Posterior vena cava (tissue), 2 donors: ENCODE measurements at places on chromosomes 12 and 14.

DNA sequence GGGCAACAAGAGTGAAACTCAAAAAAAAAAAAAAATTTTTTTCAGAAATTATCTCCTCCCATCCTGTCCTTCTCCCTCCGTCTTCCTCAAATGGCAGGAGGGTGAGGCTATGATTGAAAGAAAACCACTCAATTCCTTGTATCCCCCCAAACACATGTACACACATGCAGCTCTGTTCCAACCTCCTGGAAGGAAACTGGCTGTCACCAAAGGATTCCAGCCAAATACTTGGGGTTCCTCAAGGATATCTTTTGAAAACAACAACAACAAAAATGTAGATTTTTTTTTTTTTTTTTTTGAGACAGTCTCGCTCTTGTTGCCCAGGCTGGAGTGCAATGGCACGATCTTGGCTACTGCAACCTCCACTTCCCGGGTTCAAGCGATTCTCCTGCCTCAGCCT lies 46.8 kb upstream of the VASH1 start:
- no peak for DNase-seq

GRCh38 chr14:73422515-73422914 lies 35.8 kb downstream of the NUMB start:
- no peak for DNase-seq

GRCh38 chr12:57207731-57208630 lies 8.6 kb upstream of the NXPH4 start:
- DNase-seq = no peak

DNA sequence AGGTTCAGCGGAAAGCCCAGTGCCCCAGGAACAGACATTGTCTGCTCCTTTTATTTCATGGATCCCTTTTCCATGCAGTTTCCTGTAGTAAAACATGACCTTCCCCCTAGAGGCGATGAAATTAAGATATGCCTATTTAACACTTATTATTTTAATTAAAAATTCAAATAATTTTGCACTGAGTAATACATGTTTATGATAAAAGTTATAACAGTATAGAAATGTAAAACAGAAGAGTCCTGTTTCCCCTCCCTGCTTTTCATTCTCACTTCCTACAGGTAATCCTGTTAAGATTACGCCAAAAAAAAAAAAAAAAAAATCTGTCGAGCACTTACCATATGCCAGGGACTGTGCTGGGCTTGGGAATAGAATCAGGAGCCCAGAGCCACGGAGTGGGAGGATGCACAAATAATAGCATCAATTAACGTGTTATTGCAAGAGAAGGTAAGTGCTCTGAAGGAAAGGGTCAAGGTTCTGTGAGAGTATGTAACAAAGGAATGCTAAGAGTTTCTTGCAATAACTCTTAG lies 830 bp upstream of the LPCAT3 start:
- no peak for DNase-seq

- no peak for DNase-seq
These were observed 107.9 kb downstream of the VRK1 start for GRCh38 chr14:96905065-96905464.
